Skin of body (tissue), 3 donors: ENCODE measurements at places on chromosomes 3 and 15. TPM values are rescaled to one million over a fixed set of nuclear protein-coding genes. Genes with fewer than 3 reads are reported as not detected.

DNA sequence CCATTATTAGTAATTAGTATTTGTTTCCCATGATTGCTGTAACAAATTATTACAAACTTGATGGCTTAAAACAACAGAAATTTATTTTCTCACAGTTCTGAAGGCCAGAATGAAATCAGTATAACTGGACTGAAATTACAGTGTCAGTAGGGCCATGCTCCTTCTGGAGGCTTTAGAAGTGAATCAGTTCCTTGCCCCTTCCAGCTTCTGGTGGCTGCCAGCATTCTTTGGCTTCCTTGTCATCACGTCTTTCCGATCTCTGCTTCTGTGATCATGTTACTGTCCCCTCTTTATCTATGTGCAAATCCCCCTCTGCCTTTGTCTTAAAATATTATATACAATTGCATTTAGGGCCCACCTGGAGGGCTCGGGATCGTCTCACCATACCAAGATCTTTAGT, 92.0 kb downstream of the FOXB1 start:
- no peak for DNase-seq

DNA sequence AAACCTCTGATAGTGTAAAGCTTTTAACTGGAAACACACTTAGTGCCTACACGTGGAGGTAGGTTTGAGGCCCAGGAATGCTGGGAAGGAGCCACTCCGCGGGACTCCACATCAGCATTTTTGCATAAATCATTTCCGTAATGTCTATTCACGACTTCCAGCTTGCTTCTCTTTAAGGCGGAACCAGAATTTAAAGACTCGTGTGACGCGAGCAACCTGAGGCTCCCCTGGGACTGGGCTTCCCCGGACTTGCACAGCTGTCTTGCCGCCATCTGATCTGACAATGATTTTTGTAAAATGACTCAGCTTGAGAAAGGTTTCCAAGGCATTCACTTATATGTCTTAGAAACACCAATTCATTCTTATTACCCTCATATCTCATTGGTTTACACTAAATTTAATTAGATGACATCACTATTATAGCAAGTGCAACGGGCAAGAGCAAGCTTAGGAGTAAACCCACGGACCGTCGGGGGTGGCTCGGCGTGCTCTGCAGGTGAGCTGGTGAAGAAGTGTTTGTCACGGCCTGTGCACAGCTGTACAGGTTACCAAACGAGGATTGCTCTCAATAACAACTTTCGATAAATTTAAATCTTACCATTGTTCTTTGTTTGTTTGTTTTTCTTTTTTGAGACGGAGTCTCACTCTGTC, 95.2 kb downstream of the CHSY1 start:
- DNase-seq = peak; percentile 29

Gene IVD
- total RNA-seq = 33.9 TPM

- DNase-seq = peak; percentile 27
These were observed 326.8 kb downstream of the TUSC7 start for GRCh38 chr3:117036259-117036799.

Gene GREM1
- 3.6 TPM for total RNA-seq

Gene GCNT3
- not detected for total RNA-seq

Gene QRICH1
- total RNA-seq = 66.2 TPM

Gene MST1R
- 6.3 TPM for total RNA-seq

- no peak for DNase-seq
These were observed 38.4 kb upstream of the FURIN start for GRCh38 chr15:90829942-90830440.

Gene ABI3BP
- 51.0 TPM for total RNA-seq

DNA sequence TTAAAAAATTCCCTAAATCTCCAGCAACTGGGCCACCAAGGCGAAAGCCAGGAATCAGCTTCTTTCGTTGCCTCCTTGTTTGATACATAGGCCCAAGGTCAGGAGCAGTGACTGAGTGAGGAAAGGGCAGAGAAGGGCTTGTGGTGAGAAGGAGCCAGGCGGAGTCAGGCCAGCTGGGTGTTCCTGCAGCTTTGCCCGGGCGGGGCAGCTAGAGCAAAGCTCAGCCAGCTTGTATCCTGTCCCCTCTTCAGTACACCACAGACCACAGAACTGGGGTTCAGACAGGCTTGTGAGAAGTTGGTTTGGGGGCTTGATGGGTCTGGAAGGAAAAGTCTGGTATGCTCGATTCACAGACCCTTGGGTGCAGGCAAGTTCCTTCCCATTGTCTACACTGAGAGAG, 52.6 kb downstream of the CCK start:
- DNase-seq = no peak

- DNase-seq = no peak
These were observed 34.5 kb downstream of the CCDC12 start for GRCh38 chr3:46942076-46942475.

Gene TMEM39A
- 46.2 TPM for total RNA-seq

- no peak for DNase-seq
These were observed 94.7 kb downstream of the LRRC28 start for GRCh38 chr15:99345832-99346462.

Gene SAMD7
- total RNA-seq = not detected

- no peak for DNase-seq
These were observed 393.4 kb downstream of the NTRK3 start for GRCh38 chr15:87863152-87863551.

Gene CPN2
- 0.10 TPM for total RNA-seq

Gene HYAL1
- total RNA-seq = 1.1 TPM

Gene LRRC2
- 2.8 TPM for total RNA-seq

GRCh38 chr3:123194552-123194951, 7.2 kb upstream of the SEC22A start:
- DNase-seq = no peak

DNA sequence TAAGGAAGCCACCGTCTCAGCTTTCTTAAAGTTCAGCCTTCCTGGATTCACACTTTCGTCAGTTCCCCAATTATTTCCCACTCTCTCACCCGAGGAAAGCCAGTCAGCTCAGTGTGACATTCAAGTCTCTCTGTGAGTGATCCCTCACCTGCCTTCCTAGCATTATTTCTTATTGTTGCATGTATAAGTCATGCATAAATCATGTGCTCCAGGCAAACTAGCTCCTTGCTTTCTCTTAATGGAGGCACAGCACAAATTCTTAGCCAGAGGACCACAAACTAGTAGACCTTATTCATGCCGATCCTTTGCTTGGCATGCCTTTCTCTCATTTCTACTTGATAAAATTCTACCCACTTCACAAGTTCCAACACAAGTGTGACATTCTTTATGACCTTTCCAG, 44.3 kb downstream of the CLDN11 start:
- DNase-seq = no peak
